ENCODE measurements at places on chromosomes 4 and X.

GRCh38 chrX:81378560-81378959 lies 176.7 kb downstream of the SH3BGRL start:
- H3K36me3 ChIP-seq = no peaks in the 10 kb centered on the region
- no peak overlapping the region for H3K4me3 ChIP-seq
- peaks cover 5% of the 10 kb centered on the region for H3K27me3 ChIP-seq
- no peak for DNase-seq
- H3K27ac ChIP-seq = no peak overlapping the region
- no peaks in the 10 kb centered on the region for H3K4me1 ChIP-seq

- no peaks in the 10 kb centered on the region for H3K36me3 ChIP-seq
- no peak overlapping the region for H3K27ac ChIP-seq
- H3K4me1 ChIP-seq = no peaks in the 10 kb centered on the region
- no peak overlapping the region for H3K4me3 ChIP-seq
- no peak for DNase-seq
- no peaks in the 10 kb centered on the region for H3K27me3 ChIP-seq
Observed at GRCh38 chrX:136041254-136041812, 56.1 kb downstream of the SLC9A6 start.

GRCh38 chr4:20528508-20528907 lies 171.8 kb upstream of the PACRGL start:
- H3K36me3 ChIP-seq = no peaks in the 10 kb centered on the region
- H3K27ac ChIP-seq = no peak overlapping the region
- H3K4me1 ChIP-seq = no peaks in the 10 kb centered on the region
- DNase-seq = no peak
- no peak overlapping the region for H3K4me3 ChIP-seq

- no peaks in the 10 kb centered on the region for H3K36me3 ChIP-seq
- no peak for DNase-seq
- H3K4me3 ChIP-seq = no peak overlapping the region
- no peaks in the 10 kb centered on the region for H3K27me3 ChIP-seq
Observed at GRCh38 chr4:84221704-84222103, 277.4 kb downstream of the NKX6-1 start.

GRCh38 chr4:63460075-63460474 lies 949.2 kb downstream of the TECRL start:
- H3K27me3 ChIP-seq = no peaks in the 10 kb centered on the region
- DNase-seq = no peak
- H3K36me3 ChIP-seq = no peaks in the 10 kb centered on the region
- H3K4me1 ChIP-seq = no peaks in the 10 kb centered on the region

DNA sequence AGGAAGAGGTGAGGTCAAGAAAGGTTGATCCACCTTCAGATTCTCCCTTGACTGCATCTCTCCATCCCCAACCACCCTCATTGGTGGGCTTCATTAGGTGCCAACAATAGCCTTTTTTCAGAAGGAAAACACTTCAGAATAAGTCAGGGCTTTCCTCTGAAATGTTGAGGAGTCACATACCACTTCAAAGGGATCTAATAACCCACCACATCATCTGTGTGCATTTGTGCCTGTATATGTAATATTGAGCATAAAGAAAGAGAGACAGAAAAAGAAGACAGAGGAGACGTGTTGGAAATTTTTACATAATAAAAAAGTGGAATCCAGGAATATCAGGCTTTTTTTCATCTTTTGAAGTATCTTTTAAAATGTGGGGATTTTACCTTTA lies 209.1 kb upstream of the SLC7A11 start:
- DNase-seq = no peak
- H3K4me3 ChIP-seq = no peak overlapping the region
- H3K4me1 ChIP-seq = no peaks in the 10 kb centered on the region
- H3K27ac ChIP-seq = no peak overlapping the region
- no peaks in the 10 kb centered on the region for H3K27me3 ChIP-seq
- no peaks in the 10 kb centered on the region for H3K36me3 ChIP-seq

DNA sequence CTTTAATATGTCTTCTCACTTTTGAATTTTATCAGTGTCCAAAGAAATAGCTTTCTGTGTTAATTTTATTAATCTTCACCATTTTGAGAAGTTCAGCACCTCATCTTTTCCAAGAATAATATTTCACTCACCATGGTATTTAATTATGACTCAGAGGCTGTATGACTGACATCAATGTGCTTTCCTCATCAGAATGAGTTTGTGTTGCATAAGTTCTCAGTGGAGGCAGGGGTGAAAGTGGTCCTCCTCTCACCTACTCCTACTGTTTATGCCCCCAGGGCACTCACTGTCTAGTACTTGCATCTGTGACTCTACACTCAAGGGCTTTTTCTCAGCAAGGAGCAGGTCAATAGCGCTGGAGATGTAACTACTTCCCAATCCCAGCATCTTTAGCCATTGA lies 905.3 kb upstream of the INTU start:
- no peak overlapping the region for H3K4me3 ChIP-seq
- DNase-seq = no peak
- H3K36me3 ChIP-seq = no peaks in the 10 kb centered on the region
- H3K4me1 ChIP-seq = no peaks in the 10 kb centered on the region
- no peak overlapping the region for H3K27ac ChIP-seq

DNA sequence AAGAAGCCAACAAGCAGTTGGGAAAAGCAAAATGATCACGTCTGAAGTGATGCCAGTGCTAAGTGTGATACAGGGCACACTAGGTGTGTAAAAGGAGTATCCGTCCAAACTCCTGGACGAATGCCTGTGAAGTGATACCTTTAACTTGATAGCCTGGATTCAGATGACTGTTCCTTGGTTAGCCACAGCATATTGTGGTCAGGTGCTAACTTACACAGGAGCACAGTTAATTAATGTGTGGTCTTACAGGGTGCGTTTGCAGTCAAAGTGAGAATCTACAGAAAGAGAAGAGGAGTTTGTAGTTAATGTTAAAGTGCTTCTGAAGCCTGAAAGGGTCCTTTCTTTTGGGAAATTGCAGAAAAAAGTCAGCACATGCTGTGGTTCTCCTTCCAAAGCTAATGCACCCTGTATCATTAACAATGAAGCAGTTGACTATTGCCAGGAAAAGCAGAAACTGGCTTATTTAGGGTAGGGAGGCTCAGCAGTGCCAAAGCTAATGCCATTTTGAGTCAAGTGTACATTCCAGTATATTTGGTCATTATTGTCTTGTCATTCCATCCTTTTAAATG lies 61.1 kb downstream of the DCLK2 start:
- no peak overlapping the region for H3K27ac ChIP-seq
- peaks cover 9% of the 10 kb centered on the region for H3K4me1 ChIP-seq
- DNase-seq = no peak
- H3K4me3 ChIP-seq = no peak overlapping the region

- H3K27me3 ChIP-seq = no peaks in the 10 kb centered on the region
- H3K27ac ChIP-seq = no peak overlapping the region
- no peaks in the 10 kb centered on the region for H3K36me3 ChIP-seq
- no peaks in the 10 kb centered on the region for H3K4me1 ChIP-seq
- H3K4me3 ChIP-seq = no peak overlapping the region
- DNase-seq = no peak
Observed at GRCh38 chr4:126701756-126702155, 931.0 kb upstream of the INTU start.

DNA sequence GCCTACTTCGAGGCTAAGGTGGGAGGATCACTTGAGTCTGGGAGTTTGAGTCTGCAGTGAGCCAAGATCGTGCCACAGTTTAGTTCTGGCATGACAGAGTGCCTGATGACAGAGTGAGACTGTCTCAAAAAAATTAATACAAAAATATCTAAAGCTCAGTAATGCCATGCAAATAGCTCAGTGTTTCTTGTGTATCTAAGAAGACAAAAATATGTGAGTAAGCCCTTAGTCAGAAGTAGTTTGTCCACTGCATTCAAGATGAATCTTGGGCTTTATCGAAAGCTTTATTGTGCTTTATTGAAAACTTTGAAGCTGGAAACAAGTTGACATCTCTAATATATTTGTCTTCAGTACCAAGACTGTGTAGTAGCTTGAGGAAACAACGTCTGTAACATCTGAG lies 115.9 kb downstream of the GPAT3 start:
- H3K27ac ChIP-seq = no peak overlapping the region
- H3K36me3 ChIP-seq = no peaks in the 10 kb centered on the region
- H3K4me1 ChIP-seq = no peaks in the 10 kb centered on the region
- no peaks in the 10 kb centered on the region for H3K27me3 ChIP-seq
- H3K4me3 ChIP-seq = no peak overlapping the region

DNA sequence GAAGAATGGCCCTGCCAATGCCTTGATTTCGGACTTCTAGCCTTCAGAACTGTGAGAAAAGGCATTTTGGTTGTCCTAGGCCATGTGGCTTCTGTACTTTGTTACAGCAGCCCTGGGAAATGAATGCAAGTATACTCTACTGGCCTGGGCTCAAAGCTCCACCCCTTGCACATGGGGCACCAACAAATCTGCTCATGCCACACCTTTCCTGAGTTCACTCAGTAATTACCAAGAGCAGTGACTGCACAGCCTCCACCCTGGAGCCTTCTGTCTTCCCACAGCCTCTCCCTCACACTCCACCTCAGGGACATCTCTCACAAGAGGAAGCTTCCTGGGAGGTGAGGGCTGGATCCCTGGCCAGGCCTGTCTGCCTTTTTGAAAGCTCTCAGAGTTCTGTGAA lies 29.1 kb upstream of the GAB1 start:
- H3K27me3 ChIP-seq = no peaks in the 10 kb centered on the region
- H3K4me1 ChIP-seq = no peaks in the 10 kb centered on the region
- no peak overlapping the region for H3K27ac ChIP-seq
- H3K36me3 ChIP-seq = no peaks in the 10 kb centered on the region

DNA sequence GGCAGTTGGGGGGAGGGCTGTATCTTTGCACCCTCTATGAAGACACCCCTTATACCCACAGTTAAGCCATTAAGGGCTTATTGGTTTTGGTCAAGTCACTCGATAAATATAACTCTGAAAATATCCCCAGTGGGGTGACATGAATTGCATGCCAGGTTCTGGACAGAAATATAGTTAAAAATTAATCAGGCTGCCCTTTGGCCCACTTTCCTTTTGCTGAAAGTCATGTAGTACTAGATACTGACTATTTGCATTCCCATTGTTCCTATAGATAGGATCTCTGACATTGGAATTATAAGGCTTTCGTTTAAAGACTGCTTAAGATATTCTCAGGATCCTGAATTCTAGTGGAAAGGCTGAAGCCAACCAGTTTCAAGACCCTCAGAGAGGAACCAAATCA lies 43.5 kb upstream of the LAMP2 start:
- H3K36me3 ChIP-seq = peaks cover 2% of the 10 kb centered on the region
- no peak overlapping the region for H3K27ac ChIP-seq
- no peaks in the 10 kb centered on the region for H3K27me3 ChIP-seq
- no peaks in the 10 kb centered on the region for H3K4me1 ChIP-seq
- DNase-seq = no peak
